Bronchus fibroblast of lung (primary cell): ENCODE measurements at places on chromosomes 16 and 17. TPM values are rescaled to one million over a fixed set of nuclear protein-coding genes. Genes with fewer than 3 reads are reported as not detected.

CCDC40 gene
- total RNA-seq = 1.0 and 2.0 TPM in 2 replicates

ZSCAN10 gene
- not detected in 2 replicates for total RNA-seq

TMC5 gene
- not detected in 2 replicates for total RNA-seq

NACA2 gene
- not detected in 2 replicates for total RNA-seq

COQ7 gene
- total RNA-seq = 6.9 and 16.8 TPM in 2 replicates

KRTAP4-3 gene
- not detected in 2 replicates for total RNA-seq

SLFN12L gene
- total RNA-seq = under 0.01 and 0.15 TPM in 2 replicates

PITPNM3 gene
- 0.59 and 0.67 TPM in 2 replicates for total RNA-seq

AGRP gene
- not detected in 2 replicates for total RNA-seq

MMP15 gene
- 2.2 TPM in 2 replicates for total RNA-seq

TBX6 gene
- total RNA-seq = under 0.01 and 0.15 TPM in 2 replicates

GP1BA gene
- total RNA-seq = not detected in 2 replicates

MFSD6L gene
- total RNA-seq = not detected in 2 replicates

RRAD gene
- 5.4 and 7.6 TPM in 2 replicates for total RNA-seq

SULT1A2 gene
- total RNA-seq = not detected in 2 replicates

VPS25 gene
- 96.5 and 96.9 TPM in 2 replicates for total RNA-seq

SERPINF2 gene
- under 0.01 TPM in 1 of 2 replicates, not detected in the other for total RNA-seq

LGALS9B gene
- total RNA-seq = not detected in 2 replicates

NOXO1 gene
- not detected in 2 replicates for total RNA-seq

ASGR1 gene
- total RNA-seq = 0.34 and 1.2 TPM in 2 replicates

YPEL3 gene
- total RNA-seq = 25.9 and 28.7 TPM in 2 replicates

TBC1D3K gene
- not detected in 2 replicates for total RNA-seq

NAGS gene
- 14.7 and 16.6 TPM in 2 replicates for total RNA-seq

RNF222 gene
- not detected in 2 replicates for total RNA-seq

CXCL16 gene
- 0.34 and 0.59 TPM in 2 replicates for total RNA-seq

SPDYE4 gene
- not detected in 2 replicates for total RNA-seq

CLEC10A gene
- not detected in 2 replicates for total RNA-seq

ACSM2A gene
- total RNA-seq = not detected in 2 replicates

TBC1D3D gene
- not detected in 2 replicates for total RNA-seq

LGALS9 gene
- 0.67 and 0.89 TPM in 2 replicates for total RNA-seq

ZP2 gene
- not detected in 2 replicates for total RNA-seq

CAVIN1 gene
- total RNA-seq = 474 and 513 TPM in 2 replicates

KRT222 gene
- total RNA-seq = not detected in 2 replicates

EIF1 gene
- 86.2 and 95.7 TPM in 2 replicates for total RNA-seq

KRTAP2-1 gene
- not detected in 2 replicates for total RNA-seq

KIF2B gene
- total RNA-seq = not detected in 2 replicates
